ENCODE measurements at places on chromosomes 2 and 18.

DNA sequence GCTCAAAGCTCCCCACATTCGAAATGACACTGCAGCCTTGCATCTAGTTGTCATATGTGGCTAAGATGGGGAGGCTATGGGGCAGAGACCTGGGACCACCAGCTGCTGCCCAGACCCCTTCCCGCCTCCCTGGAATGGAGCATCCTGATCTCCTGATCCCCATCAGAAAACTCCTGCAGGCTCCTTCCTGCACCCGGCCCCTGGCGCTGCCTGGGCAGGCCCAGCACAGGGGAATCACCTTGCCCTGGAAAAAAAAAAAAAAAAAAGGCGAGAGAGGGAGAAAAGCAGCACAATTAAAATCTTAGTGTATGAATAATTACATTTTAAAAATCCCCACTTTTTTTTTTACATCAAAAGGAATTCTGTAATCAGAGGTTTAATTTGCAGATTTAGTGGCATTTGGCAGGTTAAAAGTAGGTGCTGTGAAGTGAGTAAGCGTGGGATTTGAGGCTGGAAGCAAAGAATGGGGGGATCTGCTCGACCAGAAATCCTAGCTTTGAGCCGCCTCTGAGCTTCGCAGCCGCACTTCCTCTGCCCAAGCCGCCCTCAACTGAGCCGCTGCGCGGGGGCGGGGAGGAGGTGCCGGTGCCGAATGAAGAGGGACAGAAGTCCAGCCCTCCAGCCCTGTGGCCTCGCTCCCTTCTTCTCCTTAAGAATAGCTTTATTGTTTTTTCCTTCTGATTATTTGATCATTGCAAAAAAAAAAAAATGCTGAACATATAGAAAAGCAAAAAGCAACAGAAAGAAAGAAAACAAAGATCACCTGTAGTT is 30.0 kb downstream of the THNSL2 start:
- no peak for DNase-seq

GRCh38 chr2:42974169-42974720 is 181.9 kb upstream of the HAAO start:
- no peak for DNase-seq

DNA sequence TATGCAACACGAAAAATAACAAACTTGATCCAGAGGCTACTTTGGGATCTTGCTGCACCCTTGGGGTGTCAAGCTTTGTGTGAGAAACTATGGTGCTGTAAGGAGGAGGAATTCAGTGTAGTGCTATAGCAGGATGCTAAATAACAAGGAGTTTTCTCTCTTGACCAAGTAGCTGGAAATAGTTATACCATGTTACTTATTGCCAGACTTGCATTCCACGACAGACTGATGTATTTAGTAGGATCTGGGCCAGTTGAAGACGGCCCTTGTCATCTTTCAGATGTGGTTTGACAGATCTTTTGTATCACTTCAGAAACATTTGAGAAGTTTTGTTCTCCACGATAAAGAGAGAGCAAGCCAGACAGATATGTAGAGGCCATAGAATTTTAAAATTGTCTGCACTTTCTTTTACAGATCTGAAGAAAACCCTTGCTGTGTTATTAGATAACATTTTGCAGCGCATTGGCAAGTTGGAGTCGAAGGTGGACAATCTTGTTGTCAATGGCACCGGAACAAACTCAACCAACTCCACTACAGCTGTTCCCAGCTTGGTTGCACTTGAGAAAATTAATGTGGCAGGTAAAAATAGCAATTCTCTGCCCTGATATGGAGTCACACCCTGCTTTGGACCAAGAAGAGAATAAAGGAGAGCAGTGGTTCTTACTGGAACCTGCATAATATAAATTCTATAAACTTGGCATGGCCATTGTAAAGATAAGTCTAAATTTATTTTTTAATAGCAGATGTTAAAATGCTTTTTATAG is 16.3 kb downstream of the MGAT5 start:
- no peak for DNase-seq

DNA sequence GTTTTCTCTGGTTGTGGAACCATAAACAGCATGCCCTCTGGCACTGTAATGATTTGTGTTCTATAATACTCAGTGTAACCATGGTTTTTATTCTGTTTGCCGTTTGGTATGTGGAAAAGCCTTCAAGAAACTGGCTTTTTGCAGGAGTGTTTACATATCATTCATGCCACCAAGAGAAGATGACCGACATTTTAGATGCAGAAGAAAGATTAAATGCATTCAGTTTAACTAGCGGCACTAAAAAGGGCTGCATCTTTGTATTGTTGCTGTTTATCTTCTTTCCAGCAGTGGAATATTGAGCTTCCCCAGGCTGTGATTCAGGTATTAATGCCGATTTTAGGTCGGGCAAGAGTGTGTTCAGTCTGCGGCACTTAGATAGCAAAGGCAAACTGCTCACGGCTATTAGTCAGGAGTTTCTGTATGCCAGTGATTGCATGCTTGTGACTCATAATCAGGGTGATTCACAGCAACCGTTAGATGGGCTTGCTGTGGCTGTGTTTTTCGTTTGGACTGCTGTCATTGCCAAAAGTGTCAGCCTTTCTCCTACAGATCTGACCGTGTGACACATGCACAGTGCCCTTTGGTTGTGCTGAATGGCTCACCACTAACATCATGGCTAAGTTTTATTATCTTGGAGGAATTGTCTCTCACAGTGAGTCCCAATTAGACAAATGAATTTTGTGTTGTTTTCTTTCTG is 479.7 kb downstream of the PARD3B start:
- DNase-seq, result peak; percentile 47

GRCh38 chr18:9416563-9417072 is 58.7 kb upstream of the RALBP1 start:
- DNase-seq, result no peak

DNA sequence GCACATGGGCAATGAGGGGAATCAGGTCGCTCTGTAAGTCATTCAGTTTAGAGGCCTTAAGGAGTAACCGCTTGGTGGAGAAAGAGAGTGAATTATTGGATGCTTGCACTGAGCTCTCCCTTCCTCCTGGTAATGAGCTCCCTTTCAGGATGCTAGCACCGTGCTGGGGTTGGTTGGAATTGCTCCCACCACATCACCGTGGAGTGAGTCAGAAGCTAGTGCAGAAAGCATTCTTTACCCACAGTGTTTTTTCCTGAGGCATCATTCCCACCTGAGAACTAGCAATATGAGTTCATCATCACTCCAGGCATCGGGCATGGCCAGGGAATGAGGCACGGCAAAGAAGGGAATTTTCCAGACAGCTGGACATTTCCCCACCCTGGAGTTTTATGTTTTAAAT is 57.6 kb downstream of the ITGB6 start:
- DNase-seq, result no peak

DNA sequence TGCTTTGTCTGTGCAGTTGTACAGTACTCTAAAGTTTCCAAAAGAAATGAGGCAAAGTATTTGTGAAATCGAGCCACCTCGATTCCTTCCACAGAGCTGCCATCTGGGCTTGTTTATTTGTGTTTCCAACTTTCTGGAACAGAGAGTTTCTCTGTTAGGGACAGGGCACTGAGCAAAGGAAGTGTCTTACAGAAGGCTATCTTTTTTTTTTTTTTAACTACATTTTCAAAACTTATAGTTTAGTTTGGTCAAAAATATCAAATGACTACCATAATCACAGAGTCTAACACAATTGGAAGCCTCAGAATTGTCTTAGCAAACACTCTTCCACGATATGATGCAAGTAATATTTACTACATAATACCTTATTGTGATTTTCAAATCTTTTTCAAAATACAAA is 796 bp downstream of the RFTN2 start:
- no peak for DNase-seq

GRCh38 chr2:111015283-111015995 is 105.3 kb upstream of the BCL2L11 start:
- no peak for DNase-seq
